ENCODE measurements at places on chromosomes 1 and 21.

DNA sequence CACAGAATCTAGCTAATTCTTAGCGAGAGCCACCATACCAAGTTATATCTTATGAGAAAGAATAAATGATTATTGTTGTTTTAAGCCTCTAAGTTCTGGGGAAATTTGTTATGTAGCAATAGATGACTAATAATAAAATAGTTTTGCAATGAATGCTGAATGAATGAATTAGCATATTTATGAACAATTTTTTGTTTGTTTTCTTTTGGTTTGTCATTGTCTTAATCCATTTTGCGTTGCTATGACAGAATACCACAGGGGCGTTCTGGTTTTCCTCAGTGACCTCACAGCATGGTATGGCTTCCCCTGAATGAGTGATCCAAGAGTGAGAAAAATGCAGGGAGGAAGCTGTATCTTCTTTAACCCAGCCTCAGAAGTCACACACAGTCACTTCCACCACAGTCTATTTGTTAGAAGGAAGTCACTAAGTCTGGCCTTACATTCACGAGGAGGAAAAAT, 53.8 kb upstream of the HPDL start:
- peak; percentile 81 for DNase-seq

GRCh38 chr1:221444346-221444745, 297.5 kb downstream of the DUSP10 start:
- no peak for DNase-seq

DNA sequence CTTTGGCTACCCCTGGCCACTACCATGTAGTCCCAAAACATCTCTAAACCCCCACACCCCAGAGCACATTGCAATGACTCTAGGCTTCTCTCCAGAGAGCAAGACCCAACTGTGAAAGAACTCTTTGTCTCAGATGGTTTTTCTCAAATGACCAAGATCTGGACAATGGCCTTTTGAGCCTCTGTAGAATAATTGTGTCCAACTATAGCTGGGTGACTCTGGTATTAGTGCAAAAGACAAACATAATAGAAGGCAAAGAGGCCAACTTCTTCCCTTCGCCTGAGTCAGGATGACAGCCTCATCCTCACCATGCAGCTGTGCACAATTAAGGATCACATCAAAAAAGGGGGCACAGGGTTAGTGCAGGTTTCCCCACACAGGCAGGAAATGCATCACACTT, 139.6 kb downstream of the BRINP2 start:
- no peak for DNase-seq

DNA sequence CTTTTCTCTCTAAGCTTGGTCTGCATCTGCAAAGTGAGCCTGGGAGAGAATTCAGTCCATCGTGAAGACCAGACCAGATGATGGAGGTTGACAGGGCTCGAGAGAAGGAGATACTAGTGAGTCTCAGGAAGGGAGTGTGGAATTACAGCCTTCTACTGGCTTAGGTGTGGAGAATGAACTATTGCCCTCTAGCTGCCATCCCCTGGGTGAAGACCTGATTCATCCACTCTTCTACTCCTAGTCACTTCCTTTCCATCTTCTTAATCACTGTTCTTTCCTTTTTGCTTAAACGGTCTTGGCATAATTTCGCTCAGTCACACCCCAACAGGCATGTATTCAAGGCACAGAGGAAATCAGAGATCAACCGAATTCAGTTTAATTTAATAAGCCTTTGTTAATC, 34.0 kb upstream of the HSD17B7 start:
- no peak for DNase-seq

- DNase-seq = no peak
Measured at GRCh38 chr1:46219551-46220520, 16.7 kb downstream of the LURAP1 start.

DNA sequence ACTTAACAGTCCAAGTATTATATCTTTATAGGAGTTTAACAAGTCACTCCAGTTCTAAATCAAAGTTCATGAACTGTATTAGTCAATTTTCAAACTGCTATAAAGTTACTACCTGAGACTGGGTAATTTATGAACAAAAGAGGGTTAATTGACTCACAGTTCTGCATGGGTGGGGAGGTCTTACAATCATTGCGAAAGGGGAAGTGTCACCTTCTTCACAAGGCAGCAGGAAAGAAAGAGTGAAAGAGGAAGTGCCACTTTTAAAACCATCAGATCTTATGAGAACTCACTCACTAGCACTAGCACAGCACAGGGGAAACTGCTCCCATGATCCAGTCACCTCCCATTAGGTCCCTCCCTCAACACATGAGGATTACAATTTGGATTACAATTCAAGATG, 70.0 kb downstream of the CLCA4 start:
- DNase-seq = peak; percentile 82

- DNase-seq = no peak
Measured at GRCh38 chr1:92444351-92444750, 42.4 kb downstream of the GFI1 start.

All from suppressor macrophage treated with lipopolysaccharide for 4 hours (primary cell).